ENCODE measurements at places on chromosomes 4 and X.

DNA sequence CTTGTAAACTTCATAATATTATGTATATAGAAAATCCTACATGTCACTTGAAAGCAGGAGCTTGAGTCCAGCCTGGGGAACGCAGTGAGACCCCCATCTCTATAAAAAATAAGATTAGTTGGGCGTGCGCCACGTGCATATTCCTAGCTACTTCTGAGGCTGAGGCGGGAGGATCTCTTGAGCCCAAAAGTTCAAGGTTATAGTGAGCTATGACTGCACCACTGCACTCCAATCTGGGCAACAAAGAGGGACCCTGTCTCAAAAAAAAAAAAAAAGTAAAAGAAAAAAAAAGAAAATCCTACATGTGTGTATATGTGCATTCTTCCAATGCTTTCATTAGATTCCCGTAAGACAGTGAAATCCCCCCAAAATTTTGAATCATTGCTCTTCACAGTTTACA is 1.7 kb downstream of the SEC31A start:
- no peak for DNase-seq

GRCh38 chr4:36786519-36786918 is 458.0 kb upstream of the NWD2 start:
- no peak for DNase-seq

- no peak for DNase-seq
Measured at GRCh38 chrX:149848855-149849254, 32.1 kb upstream of the MAGEA8 start.

- DNase-seq, result no peak
Measured at GRCh38 chrX:111088628-111089027, 7.4 kb upstream of the PAK3 start.

DNA sequence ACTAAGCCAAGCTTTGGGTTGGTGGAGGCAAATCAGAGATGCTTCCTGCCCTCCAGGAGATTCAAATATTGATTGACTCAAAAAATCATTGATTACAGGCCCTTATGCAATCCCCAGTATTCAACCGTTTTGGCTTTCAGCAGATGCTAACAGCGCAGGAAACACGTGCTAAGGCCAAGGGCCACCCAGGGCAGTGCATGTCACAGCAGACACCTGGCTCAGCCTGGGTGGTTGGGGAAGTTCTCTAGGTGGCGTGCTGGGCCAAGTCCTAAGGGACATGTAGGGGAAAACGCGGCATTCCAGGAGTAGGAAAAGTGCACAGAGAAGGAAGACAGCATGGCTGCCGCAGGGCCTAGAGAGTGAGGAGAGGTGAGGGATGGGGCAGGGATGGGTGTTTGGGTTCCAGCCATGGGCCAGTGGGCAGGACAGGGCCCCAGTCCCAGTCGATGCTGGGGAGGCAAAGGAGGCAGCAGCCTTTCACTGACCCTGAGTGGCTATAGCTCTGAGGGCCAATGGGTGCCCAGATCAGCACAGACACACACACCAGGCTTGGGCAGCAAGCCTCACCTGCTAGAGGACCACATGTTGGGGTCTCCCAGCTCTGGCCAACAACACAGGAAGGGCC is 239.1 kb downstream of the EVC2 start:
- no peak for DNase-seq

- DNase-seq, result no peak
Measured at GRCh38 chrX:24768556-24768955, 74.8 kb downstream of the POLA1 start.

GRCh38 chrX:112058255-112058654 is 24.3 kb downstream of the TRPC5 start:
- no peak for DNase-seq

DNA sequence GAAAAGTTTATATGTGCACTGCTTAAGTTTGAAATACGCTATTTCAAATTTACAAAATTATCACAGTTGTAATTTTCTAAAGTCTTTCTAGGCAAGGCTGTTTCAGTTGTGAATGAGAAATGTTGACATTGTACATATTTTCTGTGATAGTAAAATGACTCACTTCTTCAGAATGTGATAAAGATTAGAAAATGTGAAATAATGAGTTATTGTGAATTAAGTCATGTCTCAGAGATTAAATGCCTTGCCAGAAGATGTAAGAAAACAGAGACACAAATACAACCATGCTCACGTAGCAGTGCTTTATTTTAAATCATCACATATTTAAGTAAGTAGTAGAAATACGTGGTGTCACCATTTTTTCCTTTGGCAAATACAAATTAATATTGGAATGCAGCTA is 768 bp downstream of the CLCN4 start:
- no peak for DNase-seq

DNA sequence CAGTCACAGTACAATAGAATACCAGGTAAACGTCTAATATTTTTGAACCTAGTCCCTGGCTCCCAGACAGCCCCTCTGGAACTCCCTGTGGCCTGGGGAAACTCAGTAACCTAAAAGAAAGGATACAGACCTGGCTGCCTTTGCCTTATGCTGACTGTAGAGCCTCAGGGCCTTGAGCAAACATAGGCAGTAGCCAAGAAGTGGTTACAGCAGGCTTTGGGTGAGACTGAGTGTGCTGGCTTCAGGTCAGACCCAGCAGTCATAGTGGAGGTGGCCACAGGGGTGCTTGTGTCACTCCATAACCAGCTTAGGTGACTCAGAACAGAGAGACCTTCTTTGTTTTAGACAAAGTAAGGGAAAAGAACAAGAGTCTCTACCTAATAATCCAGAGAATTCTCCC is 141.8 kb upstream of the PRDX4 start:
- no peak for DNase-seq

DNA sequence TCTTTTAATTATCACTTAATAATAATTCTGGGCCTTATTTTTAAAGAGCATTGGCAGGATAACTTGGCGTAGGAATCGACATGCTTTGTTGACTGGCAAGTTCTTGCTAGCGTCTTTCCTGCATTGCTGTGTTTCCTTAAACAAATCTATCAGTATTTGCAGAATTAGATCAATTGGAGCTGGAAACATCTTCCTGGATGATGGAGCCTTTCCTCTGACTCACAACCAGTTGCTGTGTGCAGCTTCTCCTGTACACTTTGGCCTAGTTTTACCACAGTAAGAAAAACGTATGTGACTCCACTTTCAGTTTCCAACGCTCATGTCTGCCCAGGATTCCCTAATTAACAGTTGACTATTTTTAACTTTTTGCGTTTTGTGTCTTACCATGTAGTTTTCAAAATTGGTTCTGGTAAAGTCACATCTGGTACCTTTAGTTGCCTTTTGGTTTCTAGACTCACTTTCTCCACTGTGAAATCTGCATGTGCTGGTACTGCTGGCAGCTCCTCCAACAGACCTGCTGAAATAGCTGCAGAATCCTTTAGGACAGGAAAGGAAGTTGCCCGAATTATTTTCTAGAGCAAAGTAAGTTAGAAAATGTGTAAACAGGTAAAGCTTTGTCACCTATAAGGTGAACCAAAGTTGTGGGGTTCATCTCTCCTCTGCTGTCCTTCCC is 553.2 kb upstream of the FAT1 start:
- DNase-seq, result no peak

GRCh38 chr4:13159041-13159620 is 325.0 kb downstream of the RAB28 start:
- no peak for DNase-seq

- DNase-seq, result no peak
Measured at GRCh38 chrX:70434914-70435586, 9.6 kb upstream of the DLG3 start.

GRCh38 chr4:15714646-15715435 is 12.0 kb downstream of the BST1 start:
- no peak for DNase-seq

DNA sequence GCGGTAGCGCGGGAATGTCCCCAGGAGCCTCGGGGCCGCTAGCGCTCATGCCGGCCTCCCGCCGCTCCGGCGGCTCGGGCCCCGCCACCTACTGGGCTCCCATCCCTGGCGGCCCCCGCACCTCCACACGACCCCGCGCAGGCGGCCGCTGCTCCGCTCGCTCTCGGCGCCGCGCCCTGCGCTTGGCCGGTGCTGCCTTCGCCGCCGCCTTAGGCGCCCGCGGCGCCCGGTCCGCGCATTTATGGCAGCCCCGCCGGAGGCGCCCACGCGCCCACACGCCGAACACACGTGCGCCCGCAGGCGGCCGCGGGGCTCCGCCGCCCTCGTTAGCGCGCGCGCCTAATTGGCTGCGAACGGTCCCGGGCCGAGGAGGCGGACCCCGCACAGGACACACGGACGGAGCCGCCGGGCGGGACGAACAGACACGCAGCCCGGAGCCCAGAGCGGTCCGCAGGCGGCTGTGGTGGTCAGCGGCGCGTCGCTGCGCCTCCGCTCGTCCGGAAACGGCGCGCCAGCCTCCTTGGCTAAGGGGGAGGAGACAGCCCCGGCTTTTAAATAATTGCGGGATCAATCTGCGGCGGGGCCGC is at the start of gene NKX1-1:
NKX1-1 (minus strand) TSS at position 49 of the 587 bp plus-strand sequence; CDS start at position 49, 0 bp downstream.
- DNase-seq, result no peak

DNA sequence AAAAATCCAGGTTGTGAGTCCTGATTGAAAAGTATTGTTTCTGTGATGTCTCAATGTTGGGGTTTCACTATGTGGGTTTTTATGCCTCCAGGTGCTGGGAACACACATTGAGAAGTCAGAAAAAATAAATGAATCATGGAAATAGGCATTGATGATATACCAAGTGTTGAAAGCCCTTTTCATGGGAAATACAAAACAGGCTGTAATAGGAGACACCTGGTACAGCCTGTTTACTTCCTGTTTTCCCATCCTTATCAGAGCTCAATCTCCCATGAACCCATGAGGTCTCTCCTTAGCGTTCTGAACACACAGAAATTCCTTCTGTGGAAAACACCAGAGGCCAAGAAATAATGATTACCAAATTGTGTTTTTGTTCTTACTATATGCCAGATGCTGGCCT is 106.3 kb upstream of the BOD1L1 start:
- no peak for DNase-seq

DNA sequence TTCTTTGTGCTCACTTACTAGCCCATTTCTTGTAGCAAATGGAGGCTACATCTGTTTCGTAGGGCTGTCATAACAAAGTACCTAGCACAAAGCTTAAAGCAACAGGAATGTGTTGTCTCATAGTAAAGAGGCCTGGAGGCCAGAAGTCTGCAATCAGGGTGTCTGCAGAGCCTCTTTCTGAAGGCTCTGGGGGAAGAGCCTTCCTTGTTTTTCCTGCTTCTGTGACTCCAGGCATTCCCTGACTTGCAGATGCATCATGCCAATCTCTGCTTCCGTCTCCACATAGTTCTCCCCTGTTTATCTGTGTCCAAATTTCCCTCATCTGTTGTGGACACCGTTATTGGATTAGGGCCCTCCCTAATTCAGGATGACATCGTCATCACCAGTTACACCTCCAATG is 67.1 kb downstream of the SHROOM2 start:
- DNase-seq, result no peak

GRCh38 chr4:165393704-165394103 is 14.9 kb downstream of the CPE start:
- DNase-seq, result no peak

DNA sequence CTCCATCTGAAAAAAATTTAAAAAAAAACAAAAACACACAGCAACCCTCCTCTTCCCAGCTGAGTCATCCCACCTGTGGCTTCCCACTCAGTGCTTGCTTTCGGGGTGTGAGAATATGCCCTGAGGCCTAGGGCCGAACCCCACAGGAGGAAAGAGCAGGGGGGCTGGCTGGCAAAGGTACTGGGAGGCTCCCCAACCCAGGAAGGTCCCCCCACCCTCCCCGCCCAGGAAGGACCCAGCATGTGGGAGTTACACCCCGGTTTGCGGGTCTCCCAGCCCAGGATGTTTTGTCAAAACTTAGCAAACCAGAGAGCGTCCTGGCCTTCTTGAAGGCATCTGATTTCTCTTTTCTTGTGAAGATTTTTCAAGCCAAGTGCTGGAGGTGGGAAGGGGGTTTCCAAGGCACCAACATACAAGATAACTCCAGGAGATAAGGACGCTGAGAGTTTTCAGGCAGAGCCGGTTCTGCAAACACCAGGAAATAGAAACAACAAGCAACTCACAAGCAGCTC is 25.7 kb upstream of the CSF2RA start:
- DNase-seq, result no peak

DNA sequence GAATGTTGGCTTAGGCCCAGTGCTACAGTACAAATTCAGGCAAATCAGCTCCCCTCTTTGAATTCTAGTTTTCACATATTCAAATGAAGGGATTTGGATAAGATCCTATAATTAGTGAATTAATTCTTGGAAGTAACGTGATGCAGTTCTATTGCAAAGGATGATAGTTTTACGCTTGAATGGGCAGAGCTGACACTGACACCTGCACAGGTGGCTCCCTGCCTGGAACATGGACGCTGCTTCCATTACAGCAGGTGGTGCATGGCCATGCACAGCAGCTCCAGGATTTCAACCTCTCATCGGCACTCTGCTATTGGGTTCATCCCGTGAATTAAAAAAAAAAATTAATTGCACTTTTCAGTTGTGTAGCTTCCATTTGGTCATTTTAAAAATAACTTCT is 28.4 kb upstream of the RPS6KA6 start:
- DNase-seq, result no peak

DNA sequence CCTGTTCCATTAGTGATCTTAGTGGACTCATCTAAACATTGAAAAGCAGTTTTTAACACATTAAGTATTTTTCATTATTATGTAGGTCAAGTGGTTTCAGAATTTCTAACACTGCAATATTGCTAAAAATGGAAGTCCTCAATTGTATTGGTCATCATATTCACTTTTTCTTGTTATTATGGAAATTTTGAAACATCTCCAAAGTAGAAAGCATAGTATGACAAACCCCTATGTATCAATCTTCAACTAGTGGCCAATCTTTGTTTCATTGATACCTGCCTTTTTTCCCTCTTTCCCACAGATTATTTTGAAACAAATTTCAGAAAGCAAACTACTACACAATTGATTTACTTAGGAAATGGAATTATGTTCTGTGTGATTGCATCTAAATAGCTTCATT is 14.5 kb upstream of the ABCG2 start:
- DNase-seq, result no peak

Data from T-cell (primary cell).